CD4-positive, alpha-beta T cell treated with Interleukin-4 for 4 hours (primary cell): ENCODE measurements at places on chromosomes 2 and 18.

DNA sequence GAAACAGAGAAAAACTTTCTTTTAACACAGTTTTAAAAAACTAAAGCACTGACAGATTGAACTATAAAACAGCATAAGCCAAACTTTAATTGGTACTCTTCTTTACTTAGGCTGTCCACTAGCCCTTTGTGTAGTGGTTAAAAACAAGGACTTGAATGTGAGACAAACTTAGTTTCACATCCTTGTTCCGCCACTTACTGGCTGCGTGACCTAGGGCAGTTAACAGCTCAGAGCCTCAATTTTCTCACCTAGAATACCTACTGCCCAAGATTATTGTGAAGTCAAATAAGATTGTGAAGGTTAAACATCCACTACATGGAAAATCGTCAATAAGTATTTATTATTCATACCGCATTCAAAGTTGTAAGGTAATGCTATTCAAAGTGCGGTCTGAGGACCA is 2.0 kb downstream of the WDR35 start:
- DNase-seq, result no peak

GRCh38 chr2:177398290-177398683 is 5.7 kb downstream of the AGPS start:
- DNase-seq, result no peak

DNA sequence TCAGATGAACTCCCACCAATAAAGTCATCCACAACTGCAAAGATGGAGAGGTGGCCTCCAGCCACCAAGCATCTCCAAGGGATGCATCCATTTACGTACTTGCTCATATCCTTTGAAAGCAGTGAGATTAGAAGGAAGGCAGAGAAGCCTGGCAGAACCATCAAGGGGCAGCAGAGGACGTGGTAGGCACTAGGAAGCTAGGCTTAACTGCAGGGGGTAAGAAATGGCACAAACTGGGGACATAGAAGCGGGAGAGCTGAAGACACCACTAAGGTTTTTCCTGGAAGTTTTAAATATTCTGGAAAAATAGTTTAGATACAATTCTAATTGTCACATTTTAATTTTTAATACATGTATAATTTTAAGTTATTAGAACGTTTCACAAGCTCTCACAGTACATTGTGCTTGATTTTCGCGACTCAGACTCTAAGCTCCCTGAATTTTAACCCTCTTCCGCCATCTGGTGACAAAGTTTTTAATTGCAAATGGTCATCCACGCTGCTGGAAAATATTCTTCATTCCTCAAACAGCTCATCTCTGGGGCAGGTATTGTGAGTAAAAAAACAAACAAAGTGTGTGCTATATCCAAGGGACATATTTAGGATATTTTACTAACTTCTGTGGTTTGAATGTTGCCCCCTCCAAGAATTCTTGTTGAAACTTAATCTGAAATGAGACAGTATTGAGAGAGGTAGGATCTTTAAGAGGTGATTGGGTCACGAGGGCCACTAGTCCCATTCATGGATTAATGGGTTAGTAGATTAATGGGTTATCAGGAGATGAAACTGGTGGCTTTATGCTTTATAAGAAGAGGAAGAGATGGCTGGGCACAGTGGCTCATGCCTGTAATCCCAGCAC is 1.6 kb upstream of the PSTPIP2 start:
- peak; percentile 76 for DNase-seq

DNA sequence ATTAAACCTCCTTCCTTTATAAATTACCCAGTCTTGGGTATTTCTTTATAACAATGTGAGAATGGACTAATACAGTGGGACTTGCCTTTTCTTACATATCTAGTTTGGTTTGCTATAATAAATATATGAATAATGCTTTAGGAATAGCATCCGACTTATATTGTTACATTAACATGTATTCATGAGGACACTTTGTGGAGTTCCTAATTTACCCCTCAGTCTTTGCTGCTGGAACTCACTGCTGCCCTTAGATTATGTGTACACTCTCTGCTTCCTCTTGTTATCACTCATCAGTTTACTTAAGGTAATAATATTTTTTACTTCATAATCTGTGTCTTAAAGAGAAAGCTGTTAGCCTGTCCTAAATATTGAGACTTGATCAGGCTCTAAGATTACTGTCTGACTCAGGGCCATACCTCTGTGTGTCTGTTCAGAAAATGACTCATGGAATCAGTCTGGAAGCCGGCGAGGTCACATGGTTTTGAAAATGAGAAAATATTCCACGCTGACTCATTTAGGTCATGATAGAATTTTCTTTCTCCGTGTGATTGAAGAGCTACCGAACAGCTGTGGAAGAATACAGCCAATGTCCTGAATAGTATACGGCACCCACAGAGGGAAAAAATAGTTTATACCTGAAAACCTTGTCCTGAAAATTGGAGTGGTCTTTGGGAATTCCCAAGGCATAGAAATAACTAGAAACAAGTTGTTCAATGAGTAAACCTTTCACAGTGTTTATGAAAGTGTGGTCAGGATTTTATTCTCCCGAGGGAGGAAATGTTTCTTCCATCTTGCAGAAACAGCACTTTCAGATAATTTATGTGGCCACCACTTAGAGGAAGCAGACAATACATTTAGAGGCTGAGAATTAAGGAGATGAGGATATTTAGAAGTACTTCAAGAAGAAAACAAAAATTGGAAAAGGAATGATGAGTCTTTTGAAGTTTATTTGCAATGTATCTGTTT is 156.4 kb downstream of the DSEL start:
- peak; percentile 50 for DNase-seq

- no peak for DNase-seq
Measured at GRCh38 chr2:74503506-74504475, 3.7 kb downstream of the PCGF1 start.

DNA sequence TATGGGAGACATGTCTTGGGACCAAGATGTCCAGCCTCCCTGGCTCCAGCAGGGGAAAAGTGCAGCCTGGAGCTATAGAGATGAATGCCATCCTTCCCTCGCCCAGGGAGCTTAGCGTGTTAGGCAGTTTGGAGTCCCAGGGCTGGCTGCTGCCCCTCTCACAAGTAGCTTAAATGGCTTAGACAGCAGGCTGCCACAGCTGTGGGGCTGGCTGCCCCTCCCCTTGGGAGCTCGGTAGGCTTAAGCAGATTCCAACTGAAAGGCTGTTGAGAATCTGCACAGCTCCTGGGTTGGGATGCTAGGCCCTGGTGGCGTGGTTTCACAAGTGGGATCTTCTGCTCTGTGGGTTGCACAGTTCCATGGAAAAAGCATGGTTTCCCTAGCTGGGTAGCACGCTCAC is 940.5 kb upstream of the DDX18 start:
- no peak for DNase-seq

GRCh38 chr2:38268691-38269327 is 108.3 kb downstream of the ATL2 start:
- DNase-seq, result no peak

- no peak for DNase-seq
Measured at GRCh38 chr2:104690255-104690984, 163.5 kb upstream of the POU3F3 start.

DNA sequence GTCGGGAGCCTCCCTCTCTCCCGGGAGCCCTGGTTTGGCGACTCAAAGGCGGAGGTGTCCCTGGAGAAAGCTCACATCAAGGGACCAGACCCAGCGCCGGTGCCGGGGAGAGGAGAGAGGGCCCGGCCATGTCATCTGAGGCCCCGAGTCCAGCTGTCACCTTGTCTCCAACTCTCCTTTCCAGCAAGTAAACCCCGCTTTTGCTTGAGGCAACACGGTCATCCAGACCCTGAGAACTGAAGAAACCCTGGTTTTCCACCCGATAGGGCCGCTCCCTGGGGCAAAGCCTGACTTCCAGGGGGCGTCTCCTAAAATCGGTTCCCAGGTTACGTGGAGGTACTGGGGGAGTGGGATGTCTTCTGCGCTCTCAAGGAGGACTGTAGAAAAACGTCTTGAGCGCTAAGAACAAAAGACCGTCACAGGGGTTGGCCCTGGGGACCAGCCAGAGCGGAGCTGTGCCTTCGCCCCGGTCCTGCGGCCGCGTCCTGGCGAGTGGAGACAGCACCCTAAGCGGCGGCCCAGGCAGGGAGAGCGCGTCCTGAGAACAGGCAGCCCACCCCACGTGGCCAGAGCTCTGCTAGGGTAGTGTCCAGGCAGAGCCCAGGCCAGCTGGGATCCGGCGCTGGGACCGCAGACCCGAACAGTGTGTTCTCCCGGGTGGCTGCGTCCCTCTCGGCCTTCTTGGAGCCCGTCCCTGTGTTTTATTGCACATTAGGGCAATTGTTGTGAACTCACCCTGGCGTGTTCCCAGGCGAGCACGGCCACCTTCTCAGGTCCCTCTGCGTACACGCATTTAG is 55.7 kb downstream of the TMEM18 start:
- DNase-seq, result no peak
